Epithelial cell of esophagus (primary cell): ENCODE measurements at places on chromosomes 7 and 10.
A peak's percentile ranks its signal among the peaks of the same experiment; 100 is the strongest.

DNA sequence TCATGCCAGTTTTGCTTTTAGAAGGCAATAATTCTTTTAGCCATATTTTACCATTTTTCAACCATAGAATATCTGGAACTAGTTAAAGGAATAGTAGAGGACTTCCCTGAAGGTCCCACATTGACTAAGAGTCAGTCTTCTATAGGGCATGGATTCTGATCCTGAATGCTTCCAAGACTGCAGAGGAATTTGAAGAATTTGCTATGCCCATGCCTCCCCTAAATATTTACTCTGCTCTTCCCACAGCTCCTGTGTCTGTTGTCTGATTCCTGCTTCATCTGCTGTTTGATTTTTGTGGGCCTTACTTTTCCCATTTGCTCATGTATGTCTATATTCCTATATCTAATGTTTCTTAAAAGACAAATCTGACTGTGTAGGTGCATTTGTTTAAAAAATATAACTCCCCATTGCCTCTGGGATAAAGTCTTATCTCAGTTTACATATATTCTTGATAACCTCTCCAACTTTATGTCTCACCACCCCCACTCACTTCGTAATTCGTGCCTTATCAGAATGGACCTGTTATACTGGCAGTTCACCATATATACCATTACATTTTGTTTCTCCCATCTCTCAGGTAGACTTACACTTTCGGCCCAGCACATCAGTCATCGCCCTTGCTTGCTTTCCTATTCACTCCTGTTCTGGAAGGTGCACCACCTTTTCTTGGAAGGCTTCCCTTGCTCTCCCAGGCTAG lies 33.9 kb downstream of the LRRC4 start:
- DNase-seq = no peak

GRCh38 chr7:36441344-36442022 lies 51.8 kb downstream of the ANLN start:
- no peak for DNase-seq

- DNase-seq = no peak
Measured at GRCh38 chr7:138654616-138655015, 46.5 kb downstream of the SVOPL start.

GRCh38 chr7:44282601-44283171 lies 42.7 kb downstream of the CAMK2B start:
- DNase-seq = no peak

DNA sequence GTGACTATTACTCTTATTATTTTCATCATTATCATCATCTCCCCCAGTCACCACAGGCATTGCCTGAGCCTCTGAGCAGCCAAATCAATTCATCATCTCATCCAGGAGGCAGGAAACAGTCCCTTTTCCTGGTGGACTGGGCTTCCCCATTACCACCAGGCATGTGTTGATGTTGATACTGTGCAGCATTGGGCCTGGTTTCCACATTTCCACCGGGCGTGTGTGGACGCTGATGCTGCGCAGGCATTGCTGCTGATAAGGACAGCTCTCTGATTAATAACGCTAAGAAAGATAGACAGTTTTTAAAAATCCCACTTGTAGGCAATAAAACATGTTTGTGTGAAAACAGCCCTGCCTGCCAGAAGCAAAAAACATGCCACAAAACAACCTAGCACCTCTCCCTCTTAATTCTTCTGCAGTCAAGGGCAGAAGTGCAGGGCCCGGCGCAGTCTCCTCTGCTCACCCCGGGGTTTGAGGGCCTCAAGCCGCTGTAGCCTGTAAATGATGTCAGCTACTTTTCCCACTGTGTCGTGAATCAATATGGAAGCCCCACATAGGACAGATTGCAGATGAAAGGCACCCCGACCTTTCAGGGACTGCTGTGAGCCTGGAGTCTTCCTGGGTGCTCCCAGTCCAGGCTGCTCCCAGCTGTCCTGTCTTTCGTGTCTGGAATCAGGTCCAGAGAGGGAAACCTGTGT lies 216.0 kb downstream of the WDR37 start:
- no peak for DNase-seq

- DNase-seq = no peak
Measured at GRCh38 chr7:121029302-121029701, 40.8 kb downstream of the CPED1 start.

DNA sequence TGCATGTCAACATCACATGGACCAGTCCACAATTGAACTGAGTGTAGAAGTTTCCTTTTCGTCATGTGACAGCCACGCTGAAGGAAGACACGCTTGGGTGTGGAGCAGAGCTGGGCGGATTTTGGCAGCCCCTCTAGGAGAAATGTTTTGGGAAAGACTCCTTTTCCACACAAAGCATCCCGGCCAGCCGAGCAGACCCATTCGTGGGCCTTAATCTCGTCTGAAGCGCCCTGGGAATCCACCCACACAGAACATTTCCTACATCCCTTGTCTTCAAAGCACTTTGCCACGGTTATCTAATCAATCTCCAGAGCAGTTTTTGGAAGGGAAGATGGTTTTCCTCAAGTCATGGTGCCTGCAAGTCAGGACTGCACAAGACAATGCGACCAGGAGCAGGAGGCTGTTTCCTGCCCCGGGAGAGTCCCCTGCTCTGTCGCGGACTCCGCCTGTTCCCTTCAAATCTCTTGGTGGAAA lies 8.4 kb upstream of the IFT22 start:
- DNase-seq = no peak

- peak; percentile 82 for DNase-seq
Measured at GRCh38 chr7:76086070-76086469, 38.2 kb downstream of the MDH2 start.

GRCh38 chr7:27842094-27842692 lies 102.2 kb downstream of the TAX1BP1 start:
- no peak for DNase-seq

- DNase-seq = peak; percentile 68
Measured at GRCh38 chr7:66867198-66867790, 53.7 kb upstream of the TMEM248 start.

GRCh38 chr10:13502380-13502779 lies 26.4 kb downstream of the BEND7 start:
- no peak for DNase-seq

DNA sequence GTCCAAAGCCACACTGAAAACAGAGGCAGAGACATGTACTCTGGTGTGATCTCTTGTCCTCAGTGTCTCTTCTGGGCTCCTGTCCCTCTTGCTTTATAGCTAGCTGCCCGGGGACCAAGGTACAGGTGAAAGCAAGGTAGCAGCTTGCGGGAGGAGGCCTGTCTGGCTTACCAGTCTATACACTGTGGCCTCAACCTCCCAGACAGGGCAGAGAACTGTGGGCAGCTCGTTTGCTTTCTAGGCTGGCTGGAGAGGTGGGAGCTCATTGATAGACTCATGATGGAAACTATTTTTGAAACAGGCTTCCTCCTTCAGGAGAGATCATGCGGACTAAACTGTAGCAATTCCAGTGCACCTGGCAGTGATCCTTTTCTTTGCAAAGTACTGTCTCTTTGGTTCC lies 4.6 kb downstream of the CYREN start:
- DNase-seq = no peak
